Activated T-helper 2 cell treated with anti-CD3 and anti-CD28 coated beads, Interferon-gamma antibody, Interleukin-2, Interleukin-4, amounts not matched to agents 10 μg/mL and 5 μg/mL and 100 μg/mL, durations not matched to agents 14 hours and 24 hours and 36 hours (primary cell): ENCODE measurements at places on chromosomes 6 and 20. TPM values are rescaled to one million over a fixed set of nuclear protein-coding genes. Genes with fewer than 3 reads are reported as not detected.

DNA sequence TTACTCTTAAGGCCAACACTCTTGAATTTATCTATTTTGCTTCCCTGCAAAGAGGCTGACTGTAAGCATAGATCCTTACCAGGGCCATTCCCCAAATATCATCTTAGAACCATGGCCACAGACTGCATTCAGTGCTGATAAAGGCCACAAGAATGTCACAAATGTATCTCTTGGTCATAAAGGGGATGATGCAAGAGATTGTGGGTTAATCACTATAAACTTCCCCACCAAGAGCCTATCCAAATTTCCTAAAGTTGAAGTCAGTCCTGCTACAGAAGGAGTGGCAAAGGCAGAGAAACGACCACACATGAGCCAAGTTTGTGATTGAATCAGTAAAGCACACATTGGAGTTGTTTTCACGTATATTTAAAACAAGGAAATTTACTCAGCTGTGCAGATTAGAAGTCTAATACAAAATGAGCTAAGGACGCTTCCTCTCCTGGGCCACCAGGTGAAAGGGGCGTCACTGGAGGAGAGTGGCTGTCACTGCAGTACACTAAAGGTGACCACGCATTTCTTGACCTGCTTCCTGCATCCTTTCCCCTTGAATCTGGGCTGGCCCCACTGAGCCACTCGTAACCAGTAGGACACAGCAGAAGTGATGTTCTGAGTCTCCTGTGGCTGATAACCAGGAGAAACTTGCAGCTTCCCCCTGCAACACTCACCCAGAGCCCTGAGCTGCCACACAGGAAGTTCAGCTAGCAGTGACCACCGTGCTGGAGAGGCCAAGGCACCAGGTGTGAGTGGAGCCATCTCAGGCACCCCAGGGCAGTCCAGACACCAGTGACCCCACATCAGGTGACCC lies 181.9 kb downstream of the SYNDIG1 start:
- no peak for DNase-seq

- DNase-seq: no peak
Measured at GRCh38 chr20:45017857-45018256, 51.5 kb downstream of the STK4 start.

GRCh38 chr6:134908906-134909516 lies 40.9 kb downstream of the ALDH8A1 start:
- DNase-seq: no peak

The TBX18 gene
- total RNA-seq: not detected in 2 replicates

The MYLK4 gene
- 0.21 and 0.23 TPM in 2 replicates for total RNA-seq

DNA sequence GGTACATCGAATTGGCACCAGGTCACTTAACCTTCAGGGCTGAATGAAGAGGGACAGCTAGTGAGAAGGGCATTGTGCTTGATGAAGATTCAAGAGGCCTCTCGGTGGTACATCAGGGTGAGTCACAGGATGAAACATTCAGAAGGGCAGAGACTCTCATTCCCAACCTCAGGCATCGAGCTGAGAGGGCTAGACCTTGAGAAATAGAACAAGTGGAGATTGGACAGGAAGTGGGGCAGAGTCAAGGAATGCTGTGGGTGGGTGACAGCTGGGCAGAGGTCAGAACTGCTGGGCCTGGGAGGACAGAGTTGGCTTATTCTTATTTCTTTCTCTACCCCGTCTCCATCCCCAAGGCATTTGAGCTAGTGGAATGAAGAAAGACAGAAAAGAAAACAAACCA lies 126.0 kb downstream of the SCML4 start:
- DNase-seq: no peak

- no peak for DNase-seq
Measured at GRCh38 chr6:105806486-105806920, 279.6 kb upstream of the PRDM1 start.

The PRSS16 gene
- 0.55 and 0.57 TPM in 2 replicates for total RNA-seq

The DUSP15 gene
- not detected in 2 replicates for total RNA-seq

The OR2B6 gene
- not detected in 2 replicates for total RNA-seq

The SLC22A7 gene
- total RNA-seq: not detected in 2 replicates

The PTPRK gene
- 4.2 and 6.1 TPM in 2 replicates for total RNA-seq

The SYNJ2 gene
- total RNA-seq: 21.5 and 23.6 TPM in 2 replicates

DNA sequence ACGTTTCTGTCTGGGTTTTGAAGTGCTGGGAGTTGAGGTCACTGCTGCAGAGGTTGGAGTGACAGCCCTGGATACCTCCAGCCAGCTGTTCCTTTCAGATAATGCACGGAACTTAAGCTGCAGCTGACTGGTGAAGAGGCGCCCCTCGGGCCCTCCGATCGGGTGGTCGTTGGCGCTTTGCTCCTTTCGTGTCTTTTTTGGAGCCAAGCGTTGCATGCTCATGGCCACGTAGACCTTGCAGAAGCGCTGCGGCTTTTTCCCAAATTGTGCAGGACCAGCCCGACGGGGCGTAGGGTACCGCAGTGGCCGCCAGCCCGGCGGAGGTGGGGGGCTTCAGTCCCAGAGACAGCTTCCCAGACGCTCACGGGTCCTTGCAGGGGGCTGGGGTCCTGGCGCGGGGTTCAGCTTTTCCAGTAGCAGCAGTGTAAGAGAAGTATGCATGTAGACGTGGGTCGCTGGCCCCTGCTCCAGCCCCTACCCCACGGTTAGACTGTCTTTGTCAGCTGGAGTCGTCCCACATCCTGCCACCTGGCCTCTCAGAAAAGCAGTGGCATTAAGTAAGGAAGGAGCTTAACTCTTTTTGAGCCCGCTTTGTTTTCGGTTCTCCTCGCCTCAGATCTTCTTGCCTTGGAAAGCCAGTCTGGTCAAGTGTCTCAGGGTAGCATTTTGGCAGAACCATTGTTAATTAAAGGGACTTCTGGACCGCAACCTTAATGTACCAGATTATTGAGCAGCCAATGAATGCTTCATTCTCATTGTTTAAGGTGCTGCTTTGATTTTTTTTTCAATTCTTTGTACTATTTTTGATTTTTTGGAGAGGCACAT lies 838 bp downstream of the TNFAIP3 start:
- DNase-seq: peak; percentile 47

The SIGLEC1 gene
- total RNA-seq: not detected in 2 replicates

The HSPA12B gene
- total RNA-seq: 0.05 TPM in 1 of 2 replicates, not detected in the other

GRCh38 chr20:14751191-14751590 lies 413.8 kb upstream of the FLRT3 start:
- no peak for DNase-seq

DNA sequence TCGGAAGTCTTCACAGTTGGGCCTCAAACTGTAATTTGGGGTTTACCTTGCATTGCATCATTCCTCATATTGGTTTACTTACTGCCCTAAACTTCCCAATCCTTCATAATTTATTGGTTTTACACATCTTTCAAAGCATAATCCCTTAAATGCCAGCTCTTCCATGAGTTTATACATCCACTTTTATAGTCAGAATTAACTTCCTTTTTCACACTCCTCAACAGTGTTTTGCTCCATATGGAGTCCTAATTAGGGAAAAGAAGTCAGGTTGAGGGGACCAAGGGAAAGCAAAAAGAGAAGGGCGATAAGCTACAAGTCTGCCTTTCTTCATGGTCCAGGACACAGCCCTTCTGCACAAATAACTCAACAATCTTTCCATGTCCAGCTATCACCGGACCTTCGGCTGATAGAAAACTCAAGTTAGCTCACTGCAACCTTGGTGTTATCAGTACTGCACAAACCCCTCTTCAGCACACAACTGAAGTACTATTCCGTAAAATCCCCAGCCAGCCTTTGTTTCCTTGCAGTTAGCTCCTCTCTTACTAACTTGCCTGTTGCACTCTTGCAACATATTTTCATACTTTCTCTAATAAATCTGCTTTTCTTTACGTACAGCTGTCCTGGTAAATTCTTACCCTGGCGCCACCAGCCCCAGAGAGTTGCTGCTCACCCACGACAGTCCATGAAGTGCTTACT lies 2.0 kb downstream of the EEF1E1 start:
- DNase-seq: no peak

The SPEF1 gene
- total RNA-seq: not detected in 2 replicates

The PRDM13 gene
- not detected in 2 replicates for total RNA-seq

GRCh38 chr6:128491610-128492206 lies 28.7 kb downstream of the PTPRK start:
- DNase-seq: no peak

The FNDC11 gene
- 0.18 and 0.27 TPM in 2 replicates for total RNA-seq

The MUC21 gene
- total RNA-seq: not detected in 2 replicates
